ENCODE measurements at places on chromosomes 13 and 19.

GRCh38 chr13:102933122-102933521 is 87.3 kb downstream of the ERCC5 start:
- DNase-seq = no peak

DNA sequence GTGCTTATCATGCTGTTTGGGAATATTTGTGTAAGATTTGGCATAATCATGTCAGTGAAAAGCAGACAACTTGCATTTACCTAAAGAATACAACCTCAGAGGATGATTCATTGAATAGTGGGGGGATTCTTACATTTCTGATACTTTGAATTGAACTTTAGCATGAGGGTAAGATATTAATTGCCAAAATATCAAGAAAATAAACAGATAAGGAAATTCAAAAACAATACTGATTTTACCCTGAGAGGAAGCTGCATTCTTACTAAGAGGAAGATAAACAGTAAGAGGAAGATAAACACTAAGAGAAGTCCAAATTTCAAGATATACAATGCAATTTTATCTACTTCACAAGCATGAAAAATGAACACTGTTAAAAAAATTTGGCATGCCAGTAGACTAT is 2564.3 kb upstream of the PCDH20 start:
- DNase-seq = no peak

DNA sequence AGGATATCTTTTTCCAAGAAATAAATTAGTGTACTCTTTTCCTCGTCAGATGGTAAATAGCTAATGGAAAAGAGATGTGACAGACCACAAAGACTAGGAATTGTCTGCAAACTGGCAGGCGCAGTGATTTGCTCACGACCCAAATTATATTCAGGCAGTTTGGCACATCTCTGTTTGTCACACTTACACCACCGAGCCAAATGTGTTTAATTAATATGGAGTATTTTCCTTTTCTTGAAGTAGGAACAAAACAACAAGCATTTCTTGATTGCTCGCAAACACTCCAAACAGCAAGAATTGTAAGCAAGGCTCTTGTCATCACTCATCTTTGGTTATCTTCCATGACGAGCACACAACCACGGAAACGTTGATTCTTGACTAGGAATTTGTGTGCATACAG is 884.2 kb downstream of the PCDH9 start:
- no peak for DNase-seq

- peak; percentile 69 for DNase-seq
Observed at GRCh38 chr13:64810750-64811149, 2419.4 kb downstream of the PCDH9 start.

DNA sequence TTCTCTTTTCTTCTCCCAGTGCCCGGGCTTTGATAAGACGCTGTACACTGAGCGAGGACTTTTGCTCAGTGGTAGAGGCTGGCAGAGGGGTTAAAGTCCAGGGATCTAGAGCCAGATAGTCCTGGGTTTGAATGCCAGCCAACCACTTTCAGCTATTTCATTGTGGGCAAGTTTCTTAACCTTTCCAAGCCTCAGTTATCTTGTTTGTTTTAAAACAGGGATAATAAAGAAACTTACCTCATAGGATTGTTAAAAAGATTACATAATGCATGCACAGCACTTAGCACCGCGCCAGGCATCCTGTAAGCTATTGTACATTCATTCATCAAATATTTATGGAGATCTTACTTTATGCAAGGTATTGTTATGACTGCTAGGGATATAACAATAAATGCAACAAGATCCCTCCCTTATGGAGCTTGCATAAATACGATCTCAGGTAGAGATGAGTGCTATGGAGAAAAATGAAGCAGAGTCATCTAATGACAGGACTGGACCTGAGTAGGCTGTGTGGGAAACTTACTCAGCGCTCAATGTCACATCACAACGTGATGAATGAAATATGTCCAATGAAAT is 70.8 kb downstream of the LNX2 start:
- DNase-seq = no peak

- no peak for DNase-seq
Observed at GRCh38 chr13:101944521-101944920, 457.3 kb downstream of the FGF14 start.

GRCh38 chr19:39133431-39134270 is 8.1 kb downstream of the PAK4 start:
- no peak for DNase-seq

- DNase-seq = no peak
Observed at GRCh38 chr13:51804295-51805172, 571 bp upstream of the DHRS12 start.

DNA sequence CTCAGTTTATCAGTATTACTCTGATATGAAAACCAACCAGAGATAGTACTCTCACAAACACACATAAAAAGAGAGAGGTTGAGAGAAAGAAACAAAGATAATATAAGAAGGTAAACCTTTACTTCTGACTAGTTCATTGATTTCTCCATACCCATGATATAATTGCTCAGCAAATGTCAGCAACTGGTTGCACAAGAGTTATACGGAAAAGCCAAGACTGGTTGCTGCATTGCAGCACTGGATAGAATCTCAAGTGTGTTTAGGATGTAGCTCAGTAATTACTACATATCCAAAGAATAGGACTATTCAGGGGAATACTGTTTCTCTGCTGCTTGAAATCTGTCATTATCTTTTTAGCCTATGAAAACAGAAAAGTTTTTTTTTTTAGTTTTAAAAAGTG is 1332.8 kb downstream of the OLFM4 start:
- no peak for DNase-seq

DNA sequence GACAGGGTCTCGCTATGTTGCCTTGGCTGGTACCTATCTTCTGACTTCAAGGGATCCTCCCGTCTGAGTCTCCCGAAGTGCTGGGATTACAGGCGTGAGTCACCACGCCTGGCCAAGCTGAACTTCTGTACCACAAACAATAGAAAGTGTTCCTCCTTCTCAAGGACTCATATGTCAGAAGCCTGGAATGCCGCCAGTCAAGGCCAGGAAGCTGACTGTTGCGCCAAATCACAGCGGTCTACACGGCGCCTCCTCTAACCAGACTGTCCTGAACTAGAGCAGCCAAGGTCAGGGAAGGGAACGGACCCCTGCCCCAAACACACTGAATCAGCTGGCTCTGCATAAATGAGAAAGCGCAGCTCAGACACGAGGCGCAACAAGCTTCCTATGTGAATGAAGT is 14.6 kb downstream of the RAB20 start:
- peak; percentile 95 for DNase-seq

DNA sequence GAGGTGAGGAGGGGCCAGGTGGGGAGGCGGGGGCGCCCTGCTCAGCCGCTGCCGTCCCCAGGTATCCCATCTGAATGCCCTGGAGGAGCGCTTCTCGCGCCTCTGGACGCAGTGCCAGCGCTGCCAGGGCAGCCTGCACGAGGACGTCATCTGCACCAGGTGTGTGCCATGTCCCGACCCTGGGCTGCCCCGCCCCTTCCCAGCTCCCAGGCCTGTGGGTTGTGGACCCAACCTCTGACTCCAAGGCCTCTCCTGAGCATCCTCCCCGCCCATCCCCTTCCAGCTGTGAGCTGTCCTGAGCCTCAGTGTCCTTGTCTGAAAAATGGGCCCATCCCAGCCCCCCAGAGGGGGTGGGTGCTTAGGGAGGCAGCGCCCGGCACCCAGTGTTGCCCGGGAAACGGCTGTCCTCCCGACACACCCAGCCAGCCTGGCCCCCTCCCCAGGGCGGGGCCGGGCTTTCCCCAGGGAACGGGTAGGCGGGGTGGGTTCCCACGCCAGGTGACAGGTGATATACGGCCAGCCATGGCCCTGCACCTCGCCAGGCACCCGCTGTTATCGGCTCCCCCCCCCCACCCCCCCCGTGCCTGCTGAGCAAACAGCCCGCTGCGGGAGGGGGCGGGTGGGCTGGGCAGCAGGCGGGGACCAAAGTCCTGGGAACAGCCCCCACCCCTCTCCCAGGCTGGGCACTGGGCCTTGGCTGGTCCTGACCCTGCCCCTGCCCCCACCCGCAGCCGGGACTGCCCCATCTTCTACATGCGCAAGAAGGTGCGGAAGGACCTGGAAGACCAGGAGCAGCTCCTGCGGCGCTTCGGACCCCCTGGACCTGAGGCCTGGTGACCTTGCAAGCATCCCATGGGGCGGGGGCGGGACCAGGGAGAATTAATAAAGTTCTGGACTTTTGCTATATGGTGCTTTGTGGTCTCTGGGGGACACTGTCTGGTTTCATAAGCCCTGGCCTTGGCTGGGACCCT is 1.3 kb upstream of the SPIB start:
- DNase-seq = no peak

GRCh38 chr13:88005188-88005587 is 334.0 kb downstream of the SLITRK5 start:
- DNase-seq = peak; percentile 24

GRCh38 chr19:50972795-50973376 is 3.5 kb upstream of the KLK6 start:
- DNase-seq = no peak

GRCh38 chr19:16461630-16462051 is 10.1 kb downstream of the EPS15L1 start:
- no peak for DNase-seq

DNA sequence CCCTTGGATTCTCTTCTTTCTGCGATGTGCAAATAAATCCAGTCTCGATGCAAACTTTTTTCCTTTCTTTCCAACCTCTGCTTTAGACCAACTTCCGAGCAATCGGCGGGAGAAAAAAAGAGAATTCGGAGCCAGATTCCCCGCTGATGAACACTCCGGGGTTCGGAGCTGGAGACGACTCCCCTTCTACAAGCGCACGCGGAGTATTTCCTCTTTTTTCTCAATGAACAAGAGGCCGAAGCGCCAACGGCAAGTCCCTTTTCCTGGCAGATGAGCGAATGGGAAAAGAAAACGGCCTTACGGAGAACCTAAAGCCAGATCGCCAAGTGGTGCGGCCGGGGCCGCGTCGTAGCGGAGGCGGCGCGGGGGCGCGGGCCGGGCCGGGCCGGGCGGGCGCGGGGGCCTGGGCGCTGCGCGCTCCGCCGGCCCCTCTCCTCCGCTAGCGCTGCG is 250 bp downstream of the SPRY2 start:
- DNase-seq = no peak

DNA sequence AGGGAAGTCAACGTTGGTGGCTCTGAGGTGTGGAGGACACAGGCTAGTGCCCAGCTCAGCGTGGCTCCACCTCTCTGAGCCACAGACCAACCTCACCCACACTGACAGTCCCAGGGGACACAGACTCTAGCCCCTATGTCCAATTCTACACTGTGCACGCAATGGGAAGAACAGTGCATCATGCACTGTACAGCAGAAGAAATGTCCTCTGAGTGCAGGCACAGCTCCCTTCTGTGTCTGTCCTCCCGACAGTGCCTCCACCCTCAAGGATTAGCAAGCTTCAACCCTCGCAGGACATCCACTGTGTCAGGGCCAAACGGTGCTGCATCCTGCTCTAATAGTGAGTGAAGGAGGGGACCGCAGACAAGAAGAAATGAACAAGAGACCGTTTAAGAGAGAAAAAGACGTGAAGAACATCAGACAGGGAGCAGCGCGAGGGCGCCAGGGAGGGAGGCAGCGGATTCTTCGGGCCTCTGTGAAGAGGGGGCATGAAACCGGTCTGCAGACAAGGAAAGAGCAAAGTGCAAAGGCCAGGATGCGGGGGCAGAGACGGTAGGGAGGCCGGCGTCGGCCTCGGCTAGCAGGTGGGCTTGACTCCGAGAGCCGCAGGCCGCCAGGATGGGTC is 681 bp downstream of the ZNF837 start:
- no peak for DNase-seq

GRCh38 chr13:99303863-99304521 is 3.2 kb downstream of the GPR183 start:
- DNase-seq = no peak

GRCh38 chr13:40672765-40673397 is 6.4 kb upstream of the FOXO1 start:
- no peak for DNase-seq

GRCh38 chr19:10027158-10027997 is 14.1 kb downstream of the RDH8 start:
- peak; percentile 91 for DNase-seq

DNA sequence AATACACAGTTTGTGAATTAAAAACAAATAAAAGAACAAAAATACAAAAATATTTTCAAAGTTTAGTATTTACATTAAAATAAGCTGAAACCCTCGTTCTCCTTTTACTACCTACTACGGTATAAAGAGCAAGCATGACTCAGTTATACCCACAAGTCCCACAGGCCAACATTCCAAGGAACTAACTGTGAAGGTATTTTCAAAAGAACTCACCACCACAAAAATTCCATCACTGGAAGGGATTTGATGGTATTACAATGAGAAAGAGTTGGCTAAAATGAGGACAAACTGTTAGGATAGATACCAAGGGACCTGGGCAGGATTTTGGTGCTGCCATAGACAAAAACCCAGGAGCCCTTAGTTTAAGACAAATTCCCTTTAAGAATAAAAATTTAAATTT is 122.7 kb downstream of the TBC1D4 start:
- peak; percentile 98 for DNase-seq

DNA sequence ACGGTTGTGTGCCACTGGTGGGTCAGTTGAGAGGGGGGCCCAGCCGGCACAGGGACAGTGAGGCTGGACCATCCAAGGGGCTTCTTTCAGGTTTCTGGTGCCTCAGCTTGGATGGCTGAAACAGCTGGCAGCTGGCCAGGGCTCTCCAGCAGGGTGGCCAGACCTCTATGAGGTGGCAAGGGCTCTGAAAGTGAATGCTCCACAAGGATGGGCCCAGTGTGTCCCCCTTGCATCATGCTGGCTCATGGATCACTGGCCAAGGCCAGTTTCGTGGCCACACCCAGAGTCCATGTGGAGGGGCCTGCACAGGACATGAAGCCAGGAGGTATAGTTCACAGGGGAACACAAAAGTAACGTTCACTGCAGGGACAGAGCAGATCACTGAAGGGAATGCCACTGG is 49.6 kb downstream of the CDADC1 start:
- DNase-seq = no peak

GRCh38 chr13:97539651-97540610 is 106.0 kb downstream of the RAP2A start:
- peak; percentile 51 for DNase-seq

DNA sequence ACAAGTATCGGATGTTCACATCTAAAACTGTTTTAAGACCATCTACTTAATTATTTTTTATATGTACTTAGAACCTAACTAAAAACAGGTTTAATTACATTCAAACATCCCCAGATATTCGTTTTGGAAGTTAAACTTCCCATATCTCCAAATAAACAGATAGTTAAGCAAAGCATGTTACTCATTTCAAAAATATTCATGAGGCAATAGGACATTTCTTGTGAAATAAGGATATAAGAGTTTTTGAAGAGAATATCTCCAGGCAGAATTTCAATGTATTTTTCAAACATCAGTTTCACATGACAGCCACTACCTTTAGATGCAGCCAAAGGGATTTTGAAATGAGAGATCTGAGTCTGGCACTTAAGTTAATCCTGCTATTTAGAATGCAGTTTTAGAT is 697.5 kb downstream of the SLITRK1 start:
- peak; percentile 52 for DNase-seq

- no peak for DNase-seq
Observed at GRCh38 chr19:38773469-38774177, at the start of gene LGALS7. LGALS7 (minus strand) TSS chr19:38773517; CDS start chr19:38773492, 25 bp downstream.

- no peak for DNase-seq
Observed at GRCh38 chr13:74929436-74929835, 552.5 kb downstream of the TBC1D4 start.

DNA sequence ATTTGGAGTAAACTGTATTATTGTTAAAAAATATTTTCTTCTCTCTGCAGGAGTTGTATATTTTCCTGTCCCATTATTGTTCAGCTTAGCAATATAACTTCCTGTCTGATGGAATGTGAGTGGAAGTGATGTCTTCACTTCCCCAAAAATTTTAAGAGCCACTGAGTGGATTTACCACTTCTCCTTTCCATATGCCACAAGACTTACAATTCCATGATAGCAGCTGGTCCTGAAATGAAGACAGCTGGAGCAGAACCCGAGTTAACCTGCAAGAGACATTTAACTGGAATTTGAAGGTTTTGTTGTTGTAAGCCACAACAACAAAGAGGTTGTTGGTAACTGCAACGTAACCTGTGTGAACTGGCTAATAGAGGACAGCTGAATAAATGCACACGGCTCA is 23.4 kb upstream of the TBC1D4 start:
- no peak for DNase-seq
